ENCODE measurements at places on chromosomes 4 and X.

DNA sequence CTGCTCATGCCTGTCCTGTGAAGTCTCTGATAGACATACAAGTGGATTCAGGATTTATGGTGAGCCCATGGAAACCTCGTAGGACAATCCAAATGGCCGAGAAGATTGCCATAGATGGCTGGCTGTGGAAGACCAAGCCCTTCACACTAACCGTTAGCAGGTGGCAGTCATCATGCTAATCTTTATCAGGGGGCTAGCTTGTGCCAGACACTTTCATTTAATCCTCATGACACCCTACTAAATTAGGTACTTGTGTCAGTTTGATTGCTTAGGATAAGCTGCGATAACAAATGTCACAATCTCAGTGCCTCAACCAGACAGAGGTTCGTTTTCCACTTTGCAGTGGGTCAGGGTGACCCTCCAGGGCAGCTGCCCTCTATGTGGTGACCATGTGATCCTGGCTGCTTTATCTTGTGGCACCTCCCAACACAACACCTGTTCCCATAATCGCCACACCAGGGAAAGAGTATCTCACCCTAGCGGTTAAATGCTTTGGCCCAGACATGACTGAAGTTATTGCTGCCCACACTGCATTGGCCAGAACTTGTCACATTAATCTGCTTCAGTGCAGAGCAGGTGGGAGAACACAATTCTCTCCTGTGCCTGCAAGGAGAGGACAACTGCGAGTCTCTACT lies 60.8 kb downstream of the REPS2 start:
- peak; percentile 31 for DNase-seq

GRCh38 chrX:34563804-34564203 lies 93.3 kb downstream of the TMEM47 start:
- no peak for DNase-seq

- DNase-seq, result no peak
Observed at GRCh38 chr4:11297627-11298026, 131.1 kb downstream of the HS3ST1 start.

GRCh38 chr4:18441203-18441590 lies 419.6 kb upstream of the LCORL start:
- DNase-seq, result no peak

DNA sequence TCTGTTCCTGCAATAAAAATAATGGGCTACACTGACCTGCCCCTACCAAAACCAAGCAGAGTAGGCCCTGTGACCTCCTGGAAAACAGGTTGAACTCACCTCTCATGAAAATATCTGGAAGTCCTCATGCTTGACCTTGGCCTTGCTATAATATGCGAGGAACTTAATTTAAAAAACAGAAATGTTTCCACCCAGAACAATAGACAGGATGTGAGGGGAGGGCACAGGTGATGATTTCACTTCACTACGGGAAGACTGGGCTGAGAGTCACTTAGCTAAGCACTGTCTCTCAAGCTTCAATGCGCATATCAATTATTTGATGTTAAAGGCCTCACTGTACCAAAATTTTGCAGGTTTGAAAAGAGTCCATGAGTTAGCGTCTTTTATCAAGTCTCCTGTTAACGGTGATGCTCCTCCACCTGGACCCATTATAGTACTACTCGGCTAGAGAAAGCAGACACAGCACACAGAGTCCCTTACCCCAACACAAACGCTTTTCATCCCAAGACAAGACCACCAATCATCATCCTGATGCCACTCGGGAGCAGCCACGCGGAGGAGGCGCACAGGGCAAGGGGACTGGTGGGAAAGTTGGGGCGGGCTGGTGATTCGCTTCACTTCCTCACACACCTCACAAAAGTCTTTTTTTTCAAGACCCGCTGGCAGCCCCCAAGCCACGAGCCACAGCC lies 25.9 kb downstream of the ZNF721 start:
- no peak for DNase-seq

DNA sequence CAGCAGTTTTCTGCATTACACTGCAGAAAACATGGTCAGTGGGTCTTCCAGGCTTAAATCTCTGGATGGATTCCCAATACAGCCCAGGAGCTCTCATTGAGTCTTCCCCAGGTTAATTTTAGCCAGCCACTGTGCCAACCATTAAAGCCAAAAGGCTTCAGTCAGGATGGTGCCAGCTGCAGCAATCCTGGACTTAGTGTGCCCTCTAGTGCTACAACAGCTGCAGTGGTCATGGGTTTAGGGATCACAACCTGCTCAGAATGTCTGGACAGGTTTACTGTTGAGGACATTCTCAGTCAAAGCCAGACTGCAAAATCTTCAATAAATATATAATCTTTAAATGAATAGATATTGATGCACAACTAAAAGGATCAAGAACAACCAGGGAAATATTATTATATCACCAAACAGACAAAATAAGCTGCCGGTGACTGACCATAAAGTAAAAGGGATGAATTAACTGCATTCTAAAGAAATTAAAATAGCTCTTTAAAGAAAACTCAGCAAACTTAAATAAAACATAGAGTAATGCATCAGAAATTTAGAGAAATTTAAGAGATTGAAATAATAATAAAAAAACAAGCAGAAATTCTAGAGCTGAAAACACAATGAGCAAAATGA lies 639.9 kb downstream of the SPOCK3 start:
- peak; percentile 30 for DNase-seq

DNA sequence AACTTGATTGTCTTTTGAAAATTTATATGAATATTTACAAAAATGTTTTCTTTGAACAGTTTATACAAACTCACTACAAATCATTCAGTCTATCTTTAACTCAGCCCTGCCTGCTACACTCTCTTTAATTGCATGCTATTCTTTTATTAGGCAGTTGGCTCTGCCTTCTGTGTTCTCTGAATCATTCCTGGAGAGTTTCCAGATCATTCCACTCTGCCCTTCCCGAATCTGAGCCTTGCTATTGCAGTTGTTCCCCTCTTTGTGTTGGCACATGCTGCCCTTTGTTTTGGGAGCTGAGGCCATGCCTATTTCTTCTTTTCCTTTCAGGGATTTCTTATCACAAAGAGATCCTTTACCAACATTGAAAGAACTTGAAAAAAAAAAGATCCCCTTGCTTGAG lies 8.7 kb upstream of the TECRL start:
- DNase-seq, result no peak

- no peak for DNase-seq
Observed at GRCh38 chrX:34404386-34405070, 252.6 kb downstream of the TMEM47 start.

GRCh38 chr4:71941001-71941400 lies 90.8 kb upstream of the NPFFR2 start:
- DNase-seq, result no peak

DNA sequence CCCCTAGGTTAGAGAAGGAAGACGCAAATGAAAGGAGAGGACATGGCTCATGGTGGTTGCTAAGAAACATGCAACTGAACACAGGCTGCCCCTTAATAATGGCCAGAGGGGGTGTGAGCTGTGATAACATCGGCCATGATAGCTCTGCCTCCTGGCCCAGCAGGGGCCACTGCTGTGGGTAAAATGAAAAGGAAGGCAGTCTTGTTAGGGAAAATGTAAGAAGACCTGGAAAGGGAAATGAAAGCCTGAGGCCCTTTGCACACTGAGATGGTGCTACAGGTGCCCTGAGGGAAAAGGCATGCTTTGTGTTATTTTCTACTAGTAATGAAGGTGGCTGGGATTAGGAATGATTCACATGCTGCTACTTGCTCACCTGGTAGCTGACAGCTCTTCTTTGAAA lies 123.6 kb upstream of the MID1 start:
- no peak for DNase-seq

- no peak for DNase-seq
Observed at GRCh38 chr4:85929961-85930665, 429.7 kb downstream of the MAPK10 start.

DNA sequence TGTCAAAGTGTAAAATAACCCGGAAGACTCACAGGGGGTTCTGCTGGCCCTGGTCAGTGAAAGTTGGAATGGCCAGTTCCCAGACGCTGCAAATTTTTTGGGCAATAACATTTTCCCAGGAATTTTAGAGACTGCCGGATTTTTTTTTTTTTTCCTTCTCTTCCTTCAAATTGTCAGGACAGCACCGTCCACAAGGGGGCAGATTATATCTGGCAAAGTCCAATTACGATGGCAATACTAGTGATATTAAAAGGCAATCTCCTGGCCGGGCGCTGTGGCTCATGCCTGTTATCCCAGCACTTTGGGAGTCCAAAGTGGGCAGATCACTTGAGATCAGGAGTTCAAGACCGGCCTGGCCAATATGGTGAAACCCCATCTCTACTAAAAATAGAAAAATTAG lies 20.5 kb downstream of the SLC25A5 start:
- no peak for DNase-seq

GRCh38 chr4:183635321-183635720 lies 23.7 kb downstream of the RWDD4 start:
- no peak for DNase-seq

GRCh38 chrX:49073601-49074575 lies at the start of gene PRAF2:
PRAF2 (minus strand) TSS chrX:49074002; CDS start chrX:49073987, 15 bp downstream.
- DNase-seq, result peak; percentile 74

- DNase-seq, result no peak
Observed at GRCh38 chr4:4593596-4594284, 51.9 kb upstream of the STX18 start.

DNA sequence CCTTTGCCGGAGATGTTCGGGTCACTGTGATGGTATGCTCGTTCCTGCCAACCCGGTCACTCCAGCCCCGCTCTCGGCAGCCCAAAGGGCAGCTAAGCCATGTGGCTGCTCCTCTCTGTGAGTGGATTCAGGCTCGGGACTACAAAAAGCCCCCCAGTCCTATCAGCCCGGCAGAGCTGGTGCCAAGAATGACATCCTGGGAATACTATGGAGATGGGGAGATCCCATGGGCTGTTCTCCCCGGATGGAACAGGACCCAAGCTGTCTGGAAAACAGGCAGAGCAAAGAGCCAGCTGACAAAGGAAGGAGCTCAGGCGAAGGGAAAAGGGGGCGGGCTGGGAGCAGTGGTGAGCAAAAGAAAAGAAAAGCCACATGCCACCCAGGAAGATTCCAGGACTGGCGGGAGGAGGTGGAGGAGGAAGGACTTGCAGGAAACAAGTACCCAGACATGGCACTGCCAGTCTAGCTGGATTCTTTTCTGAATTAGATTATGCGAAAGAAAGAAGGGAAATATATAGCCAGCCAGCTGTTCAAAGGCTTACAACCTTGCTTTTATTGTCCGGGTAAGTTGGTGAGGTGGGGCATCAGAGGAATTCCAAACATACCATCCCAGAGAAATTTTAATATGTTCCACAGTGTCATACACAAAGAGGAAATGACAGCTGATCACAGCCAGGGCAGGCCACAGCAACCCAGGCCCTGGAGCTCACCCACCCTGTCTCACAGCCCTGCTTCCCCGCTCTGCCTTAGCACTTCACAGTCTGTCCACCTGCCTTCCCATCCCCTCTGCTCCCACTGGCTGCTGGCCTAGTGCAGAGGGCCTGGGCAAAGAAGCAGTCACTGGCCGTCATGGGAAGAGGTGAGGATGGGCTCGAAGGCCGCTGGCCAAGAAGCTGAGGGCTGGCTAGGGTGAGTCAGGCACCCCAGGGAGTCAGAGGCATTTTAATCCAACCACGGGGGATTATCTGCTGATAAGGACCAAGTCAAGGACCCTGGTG lies 3.4 kb downstream of the NDP start:
- no peak for DNase-seq

GRCh38 chr4:182745237-182745636 lies 171.9 kb downstream of the DCTD start:
- no peak for DNase-seq

GRCh38 chr4:142230991-142231390 lies 594.6 kb downstream of the IL15 start:
- DNase-seq, result no peak

DNA sequence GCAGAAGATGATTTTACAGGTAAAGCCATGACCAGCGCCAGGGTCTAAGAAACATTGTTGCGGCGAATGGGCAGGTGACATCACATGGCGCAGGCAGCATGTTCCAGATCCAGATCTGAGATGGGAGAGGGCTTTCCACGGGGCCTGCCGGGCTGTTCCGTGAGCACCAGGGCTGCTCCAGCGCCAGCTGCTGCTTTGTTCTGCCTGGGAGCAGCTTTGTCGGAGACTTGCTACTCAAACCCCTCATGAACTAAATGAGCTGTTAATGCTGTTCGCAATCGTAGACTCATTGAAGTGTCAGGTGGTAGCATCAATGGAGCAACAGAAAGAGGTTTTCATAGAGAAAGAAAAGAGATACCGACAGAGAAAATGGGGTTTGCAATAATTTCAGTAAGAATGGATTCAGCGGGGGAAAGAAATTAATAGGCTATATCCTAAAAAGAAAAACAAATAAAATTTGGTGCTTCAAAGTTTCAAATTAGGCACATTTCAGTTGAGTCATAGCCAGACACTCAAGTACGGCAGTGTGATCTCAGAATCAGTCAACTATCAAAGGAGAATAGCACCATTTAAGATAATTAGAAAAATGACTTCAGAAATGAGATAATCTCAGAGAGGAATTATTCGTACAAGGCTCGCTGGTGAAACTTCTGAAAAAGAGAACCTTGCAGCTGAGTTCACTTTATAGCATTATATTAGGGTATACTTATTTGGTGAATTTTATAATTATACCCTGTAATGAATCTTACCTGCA lies 23.9 kb downstream of the SORBS2 start:
- no peak for DNase-seq

DNA sequence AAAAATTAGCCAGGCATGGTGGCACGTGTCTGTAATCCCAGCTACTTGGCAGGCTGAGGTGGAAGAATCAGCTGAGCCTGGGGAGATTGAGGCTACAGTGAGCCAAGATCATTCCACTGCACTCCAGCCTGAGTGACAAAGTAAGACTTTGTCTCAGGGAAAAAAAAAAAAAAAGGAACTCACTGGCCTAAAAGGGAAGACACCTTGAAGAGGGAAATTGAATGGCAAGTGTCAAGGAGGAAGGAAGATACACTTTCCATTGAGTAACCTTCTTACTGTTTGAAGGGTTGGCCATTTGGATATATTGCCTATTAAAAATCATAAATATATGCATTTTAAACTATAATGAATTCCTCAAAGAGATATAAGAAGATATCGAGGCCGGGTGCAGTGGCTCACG lies 147.5 kb upstream of the FAM241A start:
- no peak for DNase-seq

- no peak for DNase-seq
Observed at GRCh38 chr4:60133375-60133774, 1066.8 kb upstream of the ADGRL3 start.
